NCI-H2029 treated with DMSO at 0.1 percent for 48 hours (cell line): ENCODE measurements at places on chromosomes 3 and 15.

GRCh38 chr3:184765730-184766074, 46.3 kb upstream of the VPS8 start:
- DNase-seq: no peak

- DNase-seq: no peak
These were observed 371.4 kb downstream of the NR2F2 start for GRCh38 chr15:96701877-96702276.

GRCh38 chr3:125165189-125165947, 47.2 kb downstream of the SLC12A8 start:
- DNase-seq: no peak

- DNase-seq: no peak
These were observed 2.3 kb upstream of the EIF2AK4 start for GRCh38 chr15:39931615-39932014.

GRCh38 chr3:136730595-136731273, 21.4 kb downstream of the STAG1 start:
- no peak for DNase-seq

DNA sequence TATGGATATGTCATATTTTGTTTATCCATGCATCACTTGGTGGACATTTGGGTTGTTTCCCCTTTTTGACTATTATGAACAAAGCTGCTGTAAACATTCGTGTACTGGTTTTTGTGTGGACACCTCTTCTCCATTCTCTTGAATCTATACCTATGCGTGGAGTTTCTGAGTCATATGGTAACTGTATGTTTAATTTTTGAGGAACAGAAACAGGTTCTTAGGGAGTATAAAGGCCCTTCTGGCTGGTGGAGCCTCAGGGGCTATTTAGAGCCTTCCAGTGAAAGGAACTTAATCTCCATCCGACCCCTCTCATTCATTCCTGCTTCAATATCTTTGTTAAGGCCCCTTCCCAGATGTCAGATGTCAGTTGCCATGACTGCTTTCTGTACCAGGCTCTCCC, 14.1 kb upstream of the CTXND1 start:
- DNase-seq: no peak

- no peak for DNase-seq
These were observed 62.6 kb downstream of the CORO2B start for GRCh38 chr15:68641376-68641775.

DNA sequence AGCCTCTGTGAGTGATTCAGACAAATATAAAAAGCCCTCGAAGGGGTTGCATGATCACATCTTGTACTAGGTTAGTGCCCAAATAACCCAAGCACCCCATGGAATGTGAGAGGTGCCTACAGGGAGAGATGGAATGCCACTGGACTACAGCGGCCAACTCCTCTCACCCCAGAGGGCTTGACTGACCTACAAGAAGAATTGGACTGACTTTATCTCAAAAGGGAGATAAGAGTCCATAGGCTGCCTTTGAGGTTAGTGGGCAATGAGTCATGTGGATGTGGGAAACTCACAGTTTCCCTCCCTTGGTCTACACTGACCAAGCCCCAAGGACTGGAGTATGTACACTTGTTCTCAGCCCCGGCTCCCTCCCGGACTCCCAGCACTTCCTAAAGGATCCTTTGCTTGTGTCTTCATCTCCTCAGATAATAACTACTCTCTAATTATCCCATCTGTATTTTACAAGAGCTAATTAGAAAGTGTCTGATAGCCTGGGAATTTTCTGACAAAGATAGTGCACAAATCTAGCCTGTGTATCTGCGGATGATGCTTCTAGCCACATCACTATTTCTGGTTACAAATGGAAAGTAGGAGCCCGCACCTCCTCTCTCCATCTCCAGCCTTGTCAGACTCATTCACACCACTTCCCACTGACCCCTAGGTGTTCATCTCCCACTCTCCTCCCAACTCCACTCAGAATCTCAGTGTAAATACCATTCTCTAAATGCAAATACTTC, 547.8 kb upstream of the TBL1XR1 start:
- DNase-seq: no peak

- DNase-seq: no peak
These were observed 19.8 kb upstream of the PIGZ start for GRCh38 chr3:196988241-196989029.

GRCh38 chr15:71366522-71366921, 251.3 kb downstream of the THSD4 start:
- peak; percentile 15 for DNase-seq

- DNase-seq: no peak
These were observed 282.4 kb downstream of the ARPP21 start for GRCh38 chr3:35921718-35922117.
